ENCODE measurements at places on chromosomes 6 and 20.

GRCh38 chr20:40073535-40074111, 615.4 kb downstream of the MAFB start:
- no peak for DNase-seq

GRCh38 chr6:84227044-84227433, 404 bp downstream of the CEP162 start:
- DNase-seq, result no peak

GRCh38 chr6:168107191-168107983, 28.4 kb upstream of the FRMD1 start:
- no peak for DNase-seq

DNA sequence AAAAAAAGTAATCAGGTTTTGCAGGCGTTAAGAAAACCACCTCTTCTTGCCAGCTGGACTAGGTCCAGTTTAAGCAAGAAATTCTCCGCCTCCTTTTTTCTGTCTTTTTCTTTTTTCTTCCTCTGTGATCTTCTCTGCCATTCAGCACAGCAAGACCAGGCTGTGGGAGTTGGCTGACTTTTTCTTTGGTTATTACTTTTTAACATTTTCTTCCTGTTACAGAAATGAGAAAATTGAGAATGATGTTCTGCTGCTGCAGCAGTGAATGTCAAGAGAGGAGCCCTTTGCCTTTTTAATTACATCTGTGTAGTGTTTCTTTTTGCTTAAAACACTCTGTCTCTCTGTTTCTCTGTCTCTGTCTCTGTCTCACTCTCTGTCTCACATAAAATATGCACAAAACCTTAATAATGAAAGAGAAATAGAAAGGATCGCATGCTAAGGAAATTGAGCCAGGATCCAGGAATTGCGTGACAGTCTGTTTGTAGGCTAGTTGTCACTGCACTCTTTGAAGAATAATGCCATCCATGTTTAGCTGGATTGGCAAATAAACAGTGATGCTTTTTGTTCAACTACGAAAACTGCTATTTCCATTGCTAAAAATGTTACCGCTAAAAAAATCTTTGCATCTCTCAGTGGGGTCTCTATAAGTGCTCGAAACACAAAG, 103.2 kb upstream of the SUPT3H start:
- no peak for DNase-seq

DNA sequence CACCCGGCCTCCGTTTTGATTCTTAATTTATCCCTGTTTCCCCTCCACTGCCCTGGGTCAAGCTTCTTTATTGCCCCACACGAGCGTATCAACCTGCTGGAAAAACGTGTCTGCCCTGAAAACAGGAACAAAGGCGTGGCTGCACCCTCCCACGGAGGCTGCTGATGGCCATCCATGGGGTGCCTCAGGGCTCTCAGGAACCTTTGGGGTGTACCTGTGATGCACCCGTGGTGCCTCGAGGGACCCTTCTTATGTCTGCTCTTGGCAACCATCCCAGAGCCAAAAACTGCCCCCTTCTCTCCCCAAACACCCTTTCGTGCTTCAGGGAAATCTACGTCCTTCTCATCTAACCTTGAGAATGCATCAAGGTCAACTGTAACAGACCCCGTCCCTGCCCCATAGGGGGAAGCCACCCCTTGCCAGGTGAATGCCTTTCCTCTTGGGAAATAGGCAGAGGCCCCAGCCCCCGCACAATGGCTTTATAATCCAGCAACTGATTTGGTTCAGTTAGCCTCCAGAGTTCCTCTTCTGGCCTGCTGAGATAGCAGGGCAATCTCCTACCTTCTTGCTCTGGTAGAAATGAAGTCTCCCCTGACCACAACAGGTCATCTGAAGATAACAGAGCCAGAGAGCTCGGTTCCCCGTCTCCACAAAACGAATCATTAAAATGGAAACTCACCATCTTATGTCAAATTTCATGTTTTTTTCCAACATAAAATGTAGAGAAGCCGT, 29.4 kb downstream of the PSMG4 start:
- DNase-seq, result peak; percentile 47

- no peak for DNase-seq
Measured at GRCh38 chr20:57024849-57025248, 241.6 kb downstream of the BMP7 start.

GRCh38 chr20:24993337-24994185, 1.0 kb upstream of the APMAP start:
- no peak for DNase-seq

DNA sequence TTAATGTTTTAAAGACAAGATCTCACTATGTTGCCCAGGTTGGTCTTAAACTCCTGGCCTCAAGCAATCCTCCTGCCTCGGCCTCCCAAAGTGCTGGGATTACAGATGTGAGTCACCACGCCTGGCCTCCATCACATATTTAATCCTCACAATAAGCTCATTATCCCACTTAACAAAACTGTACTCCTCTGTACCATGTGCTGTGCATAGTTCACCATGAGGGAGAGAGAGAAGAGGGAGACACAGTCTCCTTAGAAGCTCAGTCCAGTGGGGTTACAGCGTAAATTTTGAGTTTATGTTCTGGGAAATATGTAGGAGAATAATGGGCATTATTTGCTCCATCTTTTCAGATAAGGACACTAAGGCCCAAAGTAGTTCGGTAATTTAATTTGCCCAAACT, 7.9 kb upstream of the CPNE5 start:
- DNase-seq, result no peak

- no peak for DNase-seq
Measured at GRCh38 chr6:167827583-167828324, 1.0 kb downstream of the AFDN start.

DNA sequence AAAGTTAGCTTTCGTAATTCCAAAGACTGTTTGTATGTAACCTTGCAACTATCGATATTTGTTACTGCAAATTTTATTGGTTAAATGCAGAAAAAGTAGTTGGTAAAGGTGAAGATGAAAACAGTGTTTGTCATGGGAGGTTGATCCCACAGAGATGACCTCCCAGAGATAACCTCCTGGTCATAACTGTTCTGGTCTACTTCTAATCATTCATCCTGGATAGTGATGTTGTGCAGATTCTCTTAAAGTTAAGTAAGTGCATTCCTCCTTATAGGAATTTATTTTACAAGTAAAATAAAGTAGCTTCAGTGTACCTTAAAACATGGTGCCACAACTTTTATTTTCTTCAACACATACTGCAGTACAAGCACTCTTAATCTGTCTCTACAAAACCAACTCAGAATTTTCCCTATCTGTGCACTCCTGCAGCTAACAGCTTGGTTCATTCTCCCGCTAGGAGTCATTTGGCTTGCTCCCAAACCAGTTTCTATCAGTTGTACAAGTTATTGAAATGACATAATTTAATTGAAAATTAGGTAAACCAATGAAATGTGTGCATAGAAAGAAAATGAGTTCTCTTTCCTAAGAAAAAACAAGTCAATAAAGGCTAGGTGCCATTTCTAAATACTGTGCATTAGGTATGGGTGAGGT, 19.2 kb downstream of the METTL24 start:
- DNase-seq, result no peak

DNA sequence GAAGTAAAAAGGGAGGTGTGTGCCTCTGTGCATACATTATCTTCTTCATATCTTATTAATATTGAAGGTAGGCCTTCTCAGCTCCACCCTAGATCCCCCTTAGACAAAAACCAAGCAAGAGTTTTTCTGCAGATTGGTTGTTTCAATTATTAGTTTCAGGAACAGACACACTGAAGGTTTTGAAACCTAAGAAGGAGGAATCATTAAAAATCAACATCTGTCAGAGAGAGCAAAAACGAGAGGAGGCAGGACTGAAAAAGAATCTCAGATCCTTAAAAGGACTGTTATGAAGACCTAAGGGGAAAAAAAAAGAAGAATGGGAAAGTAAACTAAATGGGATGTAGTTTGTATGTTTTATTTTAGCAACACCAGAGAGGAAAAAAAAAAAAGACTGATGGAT, 560.8 kb upstream of the JAG1 start:
- DNase-seq, result no peak

DNA sequence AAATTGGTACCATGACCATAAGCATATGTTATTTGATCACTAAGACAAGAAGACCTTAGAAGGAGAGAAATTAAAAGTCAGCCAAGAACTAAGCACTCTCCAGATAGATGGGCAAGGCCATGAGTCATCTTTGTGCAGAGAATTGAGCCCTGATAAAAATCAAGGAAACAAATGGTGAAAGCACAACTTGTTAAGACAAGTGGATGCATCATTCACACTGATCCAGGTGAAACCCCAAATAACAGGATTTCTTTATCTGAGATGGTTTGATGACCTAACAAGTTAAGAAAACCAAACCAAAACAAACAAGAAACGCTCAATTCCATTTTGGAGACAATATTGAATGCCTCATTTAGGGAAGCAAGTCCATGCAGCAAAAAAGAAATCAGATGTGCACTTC, 121.6 kb downstream of the ADAT2 start:
- no peak for DNase-seq

GRCh38 chr6:142757852-142758628, 186.9 kb downstream of the HIVEP2 start:
- no peak for DNase-seq

DNA sequence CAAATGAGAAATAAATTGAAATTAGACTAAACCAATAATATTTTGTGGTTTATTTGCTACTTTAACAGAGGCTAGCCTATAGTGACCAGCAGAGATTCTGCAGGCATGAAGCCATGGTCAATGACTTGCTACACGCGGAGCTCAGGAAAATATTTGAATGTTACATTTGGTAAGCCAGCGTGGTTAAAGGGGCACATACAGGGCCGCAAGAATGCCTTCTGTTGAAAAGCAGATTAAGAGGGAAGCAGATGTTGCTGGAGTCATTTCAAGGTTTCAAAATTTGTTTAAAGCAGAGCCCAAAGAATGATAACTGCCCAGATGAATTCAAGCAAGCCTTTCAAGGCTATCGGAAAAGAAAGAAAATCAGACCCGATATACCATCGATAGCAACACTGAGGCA, 294.3 kb upstream of the MAN1A1 start:
- DNase-seq, result no peak

DNA sequence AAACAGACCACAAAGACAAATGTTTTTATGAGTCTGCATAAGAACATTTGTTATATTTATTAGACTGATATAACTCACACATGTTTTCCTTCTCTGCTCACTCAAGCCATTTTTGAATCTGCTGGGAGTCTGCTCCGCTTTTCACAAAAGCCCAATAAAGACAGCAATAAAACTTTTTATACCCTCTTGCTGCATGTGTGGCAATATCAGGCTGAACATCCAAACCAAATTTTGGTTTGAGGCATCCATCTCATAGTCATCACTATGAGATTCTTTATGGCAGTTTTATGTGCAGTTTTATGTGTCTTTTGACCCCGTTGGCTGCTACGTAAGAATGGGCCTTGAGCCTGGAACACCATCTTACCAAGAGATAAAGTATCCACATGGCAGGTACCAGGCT, 1276.8 kb upstream of the ADGRB3 start:
- no peak for DNase-seq

- DNase-seq, result no peak
Measured at GRCh38 chr20:56994006-56994405, 272.4 kb downstream of the BMP7 start.

DNA sequence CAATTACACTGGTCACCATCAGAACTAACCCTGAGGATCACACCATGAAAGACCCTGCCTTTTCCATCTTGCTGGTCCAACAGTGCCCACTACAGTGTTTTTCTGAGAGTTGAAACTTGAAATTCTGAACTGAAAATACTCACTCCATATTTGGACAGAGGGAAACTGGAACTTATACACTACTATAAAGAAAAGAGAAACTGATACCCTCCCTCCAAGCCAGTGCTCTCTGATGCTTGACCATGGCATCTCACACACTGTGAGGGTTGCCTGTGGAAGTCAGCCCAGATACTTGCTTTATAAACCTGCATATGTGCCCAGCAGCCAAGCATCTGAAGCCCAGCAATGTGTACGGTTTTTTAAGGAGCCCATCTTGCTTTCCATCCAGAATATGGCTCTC, 108.7 kb downstream of the FOXA2 start:
- no peak for DNase-seq

DNA sequence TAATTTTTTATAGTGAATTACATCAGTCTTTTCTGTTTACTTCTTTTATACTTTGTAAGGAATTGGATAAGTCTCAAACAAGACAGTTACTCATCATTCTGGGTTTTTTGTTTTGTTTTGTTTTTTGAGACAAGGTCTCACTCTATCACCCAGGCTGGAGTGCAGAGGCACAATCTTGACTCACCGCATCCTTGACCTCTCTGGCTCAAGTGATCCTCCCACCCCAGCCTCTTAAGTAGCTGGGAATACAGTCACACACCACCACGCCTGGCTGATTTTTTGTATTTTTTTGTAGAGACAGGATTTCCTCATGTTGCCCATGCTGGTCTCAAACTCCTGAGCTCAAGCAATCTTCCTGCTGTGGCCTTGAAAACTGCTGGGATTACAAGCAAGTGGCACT, 524.3 kb downstream of the EYS start:
- no peak for DNase-seq

DNA sequence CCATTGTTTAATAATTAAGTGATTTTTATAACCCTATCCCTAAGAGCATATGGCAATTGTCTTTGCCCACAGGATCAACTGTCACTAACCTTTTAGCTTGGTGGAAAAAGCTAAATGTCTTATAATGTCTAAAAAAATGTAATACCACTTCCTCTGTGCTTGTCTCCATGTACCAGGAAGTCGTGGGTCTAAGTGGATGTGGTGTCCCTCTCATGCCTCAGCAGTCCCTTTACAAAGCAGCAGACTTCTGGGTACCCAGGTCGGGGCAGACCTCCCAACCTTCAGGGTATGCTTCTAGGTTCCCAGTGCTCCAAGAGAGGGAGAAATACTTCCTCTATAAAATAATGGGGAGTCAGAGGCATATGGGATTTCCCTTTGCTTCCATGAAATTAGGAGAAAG, 74.7 kb downstream of the ZHX3 start:
- DNase-seq, result no peak

DNA sequence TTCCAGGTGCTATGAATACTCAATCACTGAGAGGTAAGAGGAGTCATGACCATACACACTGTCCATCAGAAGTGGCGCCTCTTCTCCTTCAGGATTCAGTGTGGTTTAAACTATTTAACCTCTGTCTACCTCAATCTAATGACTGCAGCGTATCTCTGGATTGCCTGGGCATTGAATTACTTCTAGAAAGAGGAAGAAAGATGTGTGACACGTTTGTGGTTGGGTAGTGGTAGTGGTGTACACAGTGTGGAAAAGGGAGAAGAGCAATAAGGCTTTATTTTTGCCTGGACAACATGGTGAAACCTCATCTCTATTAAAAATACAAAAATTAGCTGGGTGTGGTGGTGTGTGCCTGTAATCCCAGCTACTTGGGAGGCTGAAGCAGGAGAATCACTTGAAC, 38.0 kb upstream of the ECHDC1 start:
- no peak for DNase-seq

DNA sequence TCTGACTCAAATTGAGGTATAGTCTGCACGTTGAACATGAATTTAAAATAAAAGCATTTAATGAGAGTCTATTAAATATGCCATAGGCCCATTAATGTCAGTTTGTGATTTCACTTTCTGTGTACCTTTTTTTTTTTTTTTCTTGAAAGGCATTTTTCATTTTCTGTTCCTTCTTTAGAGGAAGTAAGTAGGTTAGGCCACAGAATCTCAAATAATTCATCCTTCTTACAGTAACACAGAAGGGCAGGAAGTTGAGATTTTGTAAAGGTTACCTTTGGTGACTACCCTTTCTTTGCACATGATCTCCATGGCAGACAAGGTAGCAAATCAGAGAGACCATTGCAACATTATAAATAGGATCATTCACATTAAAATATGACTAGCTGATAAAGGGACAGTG, 9.6 kb downstream of the L3MBTL3 start:
- no peak for DNase-seq

Measured in tibial artery (tissue), 4 donors.